ENCODE measurements at places on chromosomes 1 and 21.

GRCh38 chr1:218811497-218811896, 362.2 kb upstream of the LYPLAL1 start:
- DNase-seq: no peak

- DNase-seq: no peak
Observed at GRCh38 chr1:99107680-99108079, 103.0 kb upstream of the PLPPR5 start.

- no peak for DNase-seq
Observed at GRCh38 chr1:8075511-8076051, 49.5 kb upstream of the ERRFI1 start.

- DNase-seq: no peak
Observed at GRCh38 chr1:23756676-23757075, 13.4 kb downstream of the ELOA start.

- DNase-seq: no peak
Observed at GRCh38 chr21:45670731-45671130, 27.2 kb downstream of the PCBP3 start.
